ENCODE measurements at places on chromosomes 4 and X.

GRCh38 chr4:83417566-83417965 lies 38.1 kb downstream of the HELQ start:
- DNase-seq = no peak

DNA sequence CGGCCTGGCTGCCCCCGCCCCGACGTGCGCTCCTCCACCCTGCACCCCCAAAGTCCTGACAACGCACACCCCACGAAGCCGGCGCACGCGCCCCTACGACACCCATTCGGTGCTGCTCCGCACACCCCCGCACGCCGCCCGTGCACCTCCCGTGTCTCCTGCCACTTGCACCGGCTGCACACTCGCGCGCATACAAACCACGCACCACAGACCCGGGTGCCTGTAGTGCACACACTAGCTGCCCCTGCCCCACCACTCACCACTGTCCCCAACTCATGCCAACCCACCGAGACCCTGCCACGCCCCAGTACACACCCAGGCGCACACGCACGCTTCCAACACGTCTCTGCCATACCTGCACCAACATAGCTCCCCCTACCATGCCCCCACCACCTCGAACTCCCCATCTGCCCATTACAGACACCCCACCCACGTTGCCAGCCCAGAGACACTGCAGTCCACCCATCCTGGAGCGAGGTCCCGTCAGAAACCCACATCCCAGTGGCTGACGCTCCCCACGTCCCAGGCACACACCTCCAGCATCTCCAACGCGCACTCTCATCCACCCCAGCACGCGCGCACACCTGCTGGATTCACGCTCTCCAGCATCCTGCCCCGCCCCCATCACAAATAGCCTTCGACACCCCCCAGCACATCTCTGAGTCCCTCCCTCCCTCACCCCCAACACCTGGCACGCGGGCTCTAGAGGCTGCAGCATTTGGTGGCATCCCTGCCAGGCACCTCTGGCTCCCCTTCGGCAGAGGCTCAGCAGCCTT lies 4.2 kb upstream of the DUSP9 start:
- peak; percentile 46 for DNase-seq

GRCh38 chr4:149145803-149146202 lies 669.8 kb downstream of the IQCM start:
- DNase-seq = no peak

- DNase-seq = peak; percentile 35
Observed at GRCh38 chrX:110421500-110422455, 63.1 kb downstream of the RTL9 start.

DNA sequence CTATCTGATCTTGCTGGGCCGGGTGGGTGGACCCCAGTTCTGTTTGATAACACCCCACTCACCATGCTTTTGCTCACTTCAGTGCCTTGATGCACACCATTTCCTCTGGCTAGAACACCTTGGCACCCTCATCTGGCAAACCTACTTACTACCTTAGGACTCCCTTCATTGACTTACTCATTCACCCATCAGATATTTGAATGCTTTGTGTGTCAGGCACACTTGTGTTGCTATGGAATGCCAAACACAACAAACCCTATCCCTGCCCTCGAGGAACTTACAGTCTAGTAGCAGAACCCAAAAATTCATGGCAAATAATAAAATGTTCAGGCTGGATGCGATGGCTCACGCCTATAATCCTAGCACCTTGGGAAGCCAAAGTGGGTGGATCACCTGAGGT lies 13.9 kb downstream of the CCNG2 start:
- no peak for DNase-seq

DNA sequence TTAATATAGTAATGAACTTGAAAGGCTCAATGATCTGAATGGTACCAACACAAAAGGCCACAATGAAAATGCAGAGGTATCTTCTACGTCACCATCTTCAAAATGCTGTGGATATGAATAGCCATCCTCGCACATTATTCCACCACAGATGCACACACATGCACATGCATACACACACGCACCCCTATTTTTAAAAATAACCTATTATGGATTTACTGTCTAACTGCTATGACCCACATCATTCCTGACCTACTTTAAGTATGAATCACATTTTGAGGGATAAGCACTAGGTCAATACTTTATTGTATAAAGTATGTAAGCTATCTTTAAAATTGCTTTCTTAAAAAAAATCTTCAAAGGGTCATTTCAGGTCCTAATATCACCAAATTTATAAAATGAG lies 24.4 kb upstream of the CORIN start:
- no peak for DNase-seq

GRCh38 chr4:132504438-132504837 lies 644.7 kb upstream of the PCDH10 start:
- DNase-seq = no peak

- DNase-seq = no peak
Observed at GRCh38 chrX:118724365-118724764, 3.0 kb upstream of the IL13RA1 start.

DNA sequence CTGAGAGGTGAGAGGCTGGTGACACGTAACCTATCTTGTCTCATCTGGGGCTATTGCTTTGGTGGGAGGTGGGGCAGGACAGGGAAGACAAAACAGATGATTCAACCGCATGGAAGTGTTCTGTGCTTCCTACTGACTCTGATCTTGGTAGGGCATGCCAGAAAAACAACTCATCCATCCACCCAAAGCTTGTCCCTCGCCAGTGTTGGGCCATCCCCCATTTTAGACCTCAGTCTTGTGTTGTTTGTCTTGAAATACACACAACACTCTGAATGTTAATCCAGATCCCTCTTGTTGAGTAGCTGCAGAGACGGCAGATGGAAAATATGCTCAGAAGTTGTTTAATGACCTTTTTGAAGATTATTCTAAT lies 377 bp downstream of the CHRNA9 start:
- no peak for DNase-seq

GRCh38 chrX:72046447-72046846 lies 85.3 kb downstream of the RTL5 start:
- no peak for DNase-seq

GRCh38 chr4:152309418-152309817 lies 226.5 kb downstream of the FBXW7 start:
- DNase-seq = no peak

DNA sequence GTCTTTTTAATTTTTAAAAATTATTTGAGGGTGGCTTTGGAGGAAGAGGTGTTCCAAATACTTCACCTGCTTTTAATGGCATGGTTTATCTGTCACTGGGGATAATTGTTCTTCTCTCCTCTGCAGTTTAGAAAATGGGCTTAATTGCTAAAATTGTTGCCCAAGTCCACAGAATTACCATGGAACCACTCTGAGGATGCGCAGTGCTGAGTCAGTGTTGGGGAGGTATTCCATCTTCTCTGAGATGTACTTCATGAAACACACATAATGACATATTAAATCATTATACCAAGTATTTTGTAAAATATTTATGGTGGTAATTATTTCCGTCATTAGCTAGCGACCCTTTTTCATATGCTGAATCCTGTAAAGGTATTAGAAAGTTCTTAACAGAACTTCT lies 8.0 kb downstream of the ASB5 start:
- no peak for DNase-seq

GRCh38 chrX:1281521-1281920 lies 12.9 kb downstream of the CSF2RA start:
- no peak for DNase-seq

DNA sequence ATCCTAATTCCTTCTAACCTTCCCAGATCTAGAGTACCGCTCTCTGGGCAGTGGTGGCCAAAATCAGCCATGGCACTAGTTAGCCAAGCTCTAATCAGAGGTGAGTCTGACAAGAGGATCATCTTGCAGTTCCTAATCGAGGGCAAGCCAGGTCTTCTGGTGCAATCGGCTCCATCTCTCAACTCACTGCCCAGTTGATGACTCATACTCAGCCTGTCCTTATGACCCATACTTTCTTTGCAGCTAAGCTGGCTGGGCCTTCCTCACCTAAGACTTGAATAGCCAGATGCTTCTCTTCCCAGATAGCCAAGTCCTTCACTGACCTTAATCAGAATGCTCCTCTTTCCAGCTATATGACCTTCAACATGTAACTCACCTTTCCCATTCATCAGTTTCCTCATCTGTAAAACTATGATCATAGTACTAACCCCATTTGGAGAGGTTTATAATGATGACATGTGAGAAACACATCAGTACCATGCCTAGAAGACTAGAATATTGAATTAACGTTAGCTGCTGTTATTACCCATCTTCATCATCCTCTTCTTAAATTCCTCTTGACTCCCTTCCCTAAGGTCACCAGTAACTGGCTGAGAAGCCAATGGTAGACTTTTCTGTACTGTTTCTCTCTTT lies 57.1 kb downstream of the RELL1 start:
- DNase-seq = no peak

DNA sequence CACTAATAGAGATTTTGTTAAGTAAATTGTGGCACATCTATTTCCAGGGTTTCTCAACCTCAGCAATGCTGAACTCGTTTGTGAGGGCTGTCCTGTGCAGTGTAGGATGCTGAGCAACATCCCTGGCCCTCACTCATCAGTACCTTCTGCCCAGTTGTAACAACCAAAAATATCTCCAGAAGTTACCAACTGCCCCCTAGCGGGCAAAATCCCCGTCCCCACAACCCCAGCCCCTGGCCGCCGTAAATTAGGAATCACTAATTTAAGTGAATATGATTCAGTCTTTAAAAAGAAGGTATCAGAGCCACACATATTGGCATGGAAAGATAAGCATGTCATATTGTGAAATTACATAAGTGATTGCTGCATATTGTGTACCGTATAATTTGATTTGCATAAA lies 123.4 kb downstream of the ASB9 start:
- DNase-seq = no peak

DNA sequence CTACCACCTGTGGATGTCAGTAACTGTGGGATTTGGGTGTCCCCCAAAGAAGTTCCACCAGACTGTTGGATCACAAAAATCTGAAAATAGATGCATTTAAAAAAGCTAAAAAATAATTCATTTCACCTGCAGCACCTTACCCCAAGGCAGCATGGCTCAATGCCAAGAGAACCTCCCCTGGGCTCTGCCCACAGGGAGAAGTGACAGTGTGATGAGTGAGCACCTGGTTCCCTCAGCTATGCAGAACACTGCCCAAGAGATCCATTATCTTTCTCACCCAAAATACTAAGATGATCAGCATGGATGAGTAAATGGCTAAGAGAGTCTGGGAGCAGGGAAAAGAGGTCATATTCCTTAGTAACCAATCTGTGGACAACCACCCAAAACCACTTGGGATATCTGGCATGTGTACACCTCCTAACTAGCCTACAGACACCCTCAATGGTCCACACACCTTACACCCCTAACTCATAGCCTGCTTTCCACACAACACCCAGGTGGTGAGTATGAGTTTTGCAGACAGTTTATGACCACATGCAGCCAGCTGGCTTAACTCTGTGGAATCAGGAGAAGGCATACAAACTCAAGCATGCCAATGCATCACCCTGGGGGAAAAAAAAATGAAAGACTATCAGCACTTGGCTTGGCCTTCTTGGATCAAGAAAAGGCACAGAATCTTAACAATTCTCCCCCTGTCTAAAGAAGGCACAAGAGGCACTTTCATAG lies 416.5 kb upstream of the SMIM31 start:
- DNase-seq = no peak

- DNase-seq = no peak
Observed at GRCh38 chr4:165763640-165764039, 109.4 kb upstream of the TLL1 start.

DNA sequence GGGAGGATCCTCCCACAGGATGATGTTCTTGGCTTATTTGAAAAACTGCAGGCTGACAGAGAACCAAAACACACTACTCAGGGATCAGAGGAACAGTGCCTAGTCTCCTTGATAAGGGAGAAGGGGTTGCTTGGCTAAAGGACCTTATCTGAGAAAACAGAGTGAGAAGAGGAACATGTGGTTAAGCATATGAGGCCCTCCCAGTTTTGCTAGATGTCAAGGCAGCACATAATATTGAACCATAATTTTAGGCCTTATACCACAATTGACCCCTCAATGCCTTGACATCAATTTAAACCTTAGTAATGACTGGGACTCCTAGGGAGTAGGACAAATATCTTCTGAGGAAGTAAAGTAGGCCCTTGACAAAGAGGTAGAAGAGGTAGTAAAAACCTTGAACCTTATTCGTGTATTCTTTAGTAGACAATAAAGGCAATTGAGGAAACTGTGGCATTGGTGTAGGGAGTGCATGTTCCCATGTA lies 79.3 kb downstream of the TEX13C start:
- no peak for DNase-seq

GRCh38 chr4:99403380-99404184 lies 31.6 kb downstream of the ADH7 start:
- DNase-seq = no peak

- DNase-seq = no peak
Observed at GRCh38 chrX:133380711-133381619, 34.3 kb downstream of the GPC4 start.

DNA sequence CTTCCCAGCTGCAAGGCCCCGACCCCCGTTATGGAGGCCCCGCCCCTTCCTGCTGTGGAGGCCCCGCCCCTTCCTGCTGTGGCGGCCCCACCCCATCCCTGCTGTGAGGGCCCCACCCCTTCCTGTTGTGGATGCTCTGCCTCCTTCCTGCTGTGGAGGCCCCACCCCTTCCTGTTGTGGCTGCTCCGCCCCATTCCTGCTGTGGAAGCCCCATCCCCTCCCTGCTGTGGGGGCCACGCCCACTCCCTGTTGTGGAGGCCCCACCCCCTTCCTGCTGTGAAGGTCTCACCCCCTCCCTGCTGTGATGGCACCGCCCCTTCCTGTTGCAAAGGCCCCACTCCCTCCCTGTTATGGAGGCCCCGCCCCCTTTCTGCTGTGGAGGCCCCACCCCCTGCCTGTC lies 104.9 kb upstream of the PSAPL1 start:
- no peak for DNase-seq
